Suprapubic skin (tissue), 4 donors: ENCODE measurements at places on chromosomes 12 and 14.

DNA sequence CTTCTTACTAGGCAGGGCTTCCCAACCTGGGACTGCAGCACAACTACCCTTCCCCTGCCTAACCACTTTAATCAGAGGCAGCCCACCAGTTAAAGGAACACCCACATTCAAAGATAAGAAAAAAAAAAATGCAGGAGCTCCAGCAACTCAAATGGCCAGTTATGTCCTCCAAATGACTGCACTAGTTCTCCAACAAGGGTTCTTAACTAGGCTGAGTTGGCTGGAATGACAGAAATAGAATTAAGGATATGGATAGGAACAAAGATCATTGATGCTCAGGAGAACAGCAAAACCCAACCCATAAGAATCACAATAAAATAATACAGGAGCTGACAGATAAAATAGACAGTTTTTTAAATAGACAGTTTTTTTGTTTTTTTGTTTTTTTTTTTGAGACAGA is 154.2 kb downstream of the PLCZ1 start:
- DNase-seq, result no peak

- no peak for DNase-seq
These were observed 89.1 kb upstream of the ZDHHC17 start for GRCh38 chr12:76674669-76675315.

- no peak for DNase-seq
These were observed 115.2 kb upstream of the ARHGAP5 start for GRCh38 chr14:31961896-31962295.

GRCh38 chr12:132500142-132500855 is 10.3 kb downstream of the FBRSL1 start:
- DNase-seq, result no peak

- no peak for DNase-seq
These were observed 69.0 kb downstream of the MVK start for GRCh38 chr12:109642506-109643132.

DNA sequence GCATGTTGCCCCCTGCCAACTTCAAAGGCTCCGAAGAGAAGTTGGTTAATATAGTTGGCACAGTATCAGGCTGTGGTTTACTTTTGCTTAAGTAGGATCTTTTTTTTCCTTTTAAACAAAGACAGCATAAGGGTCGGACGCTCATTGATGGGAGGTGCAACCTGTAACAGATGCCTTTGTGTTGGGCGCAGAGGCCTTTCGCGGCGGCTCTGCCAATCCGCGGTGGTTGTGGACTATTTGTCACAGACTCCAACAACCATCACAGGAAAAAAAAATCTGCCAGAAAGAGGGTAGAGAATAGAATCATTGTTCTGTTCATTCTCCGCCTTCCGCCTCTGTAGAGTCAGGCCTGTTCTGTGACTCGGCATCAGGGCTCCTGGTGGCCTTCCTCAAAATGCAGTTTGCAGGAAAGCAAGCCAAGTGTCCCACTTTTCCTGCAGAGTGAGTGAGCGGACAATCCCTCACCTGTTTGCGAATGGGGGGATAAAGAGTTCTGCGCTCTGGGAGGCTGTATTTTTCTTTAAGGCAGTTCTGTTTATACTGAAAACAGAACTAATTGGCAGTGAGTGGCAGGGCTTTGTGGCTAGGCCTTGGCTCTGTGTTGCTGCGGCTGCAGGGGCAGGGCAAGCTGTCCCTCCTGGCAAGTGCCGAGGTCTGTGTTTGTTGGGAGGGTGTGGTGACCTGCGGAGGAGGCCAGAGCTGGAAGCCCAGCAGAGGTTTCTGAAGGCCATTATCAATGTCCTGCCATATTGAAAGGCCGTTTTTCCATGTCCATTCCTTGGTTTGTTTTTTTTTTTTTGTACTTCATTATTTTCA is 83.0 kb upstream of the PIWIL1 start:
- no peak for DNase-seq

DNA sequence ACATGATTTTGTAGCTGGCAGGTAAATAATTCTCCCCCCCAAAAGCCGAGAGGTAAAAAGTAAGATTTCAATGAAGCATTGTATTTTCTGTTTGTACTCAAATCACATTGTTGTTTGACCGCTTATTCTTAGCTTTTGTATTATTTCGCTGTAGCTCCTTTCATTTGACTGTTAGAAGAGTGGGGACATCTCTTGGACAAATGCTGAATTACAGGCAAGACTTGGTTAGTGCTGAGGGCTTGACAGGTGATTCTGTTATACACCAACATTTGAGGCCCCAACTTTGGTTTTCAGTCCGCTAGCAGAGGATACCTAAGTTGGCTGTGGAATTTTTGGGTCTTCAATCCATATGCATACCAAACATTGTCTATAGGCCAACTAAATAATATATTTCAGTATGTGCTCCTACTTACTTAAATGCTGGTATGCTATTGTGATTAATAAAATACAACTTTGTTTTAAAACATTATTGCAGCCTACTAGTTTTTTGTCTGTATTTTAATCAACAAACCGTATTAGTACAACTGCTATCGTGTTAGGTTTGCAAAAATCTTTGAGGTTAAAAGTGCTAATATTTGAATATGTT is 102.2 kb downstream of the ERC1 start:
- DNase-seq, result no peak

- no peak for DNase-seq
These were observed 5.9 kb upstream of the GDF11 start for GRCh38 chr12:55736780-55737580.

GRCh38 chr14:79656056-79656455 is 555.2 kb downstream of the DIO2 start:
- no peak for DNase-seq

GRCh38 chr14:85853996-85854526 is 324.1 kb downstream of the FLRT2 start:
- no peak for DNase-seq

GRCh38 chr14:69010648-69011047 is 31.5 kb upstream of the ACTN1 start:
- no peak for DNase-seq

GRCh38 chr14:68664225-68664681 is 128.6 kb downstream of the ZFP36L1 start:
- no peak for DNase-seq

GRCh38 chr14:76510181-76510580 is 134.2 kb downstream of the ESRRB start:
- no peak for DNase-seq

DNA sequence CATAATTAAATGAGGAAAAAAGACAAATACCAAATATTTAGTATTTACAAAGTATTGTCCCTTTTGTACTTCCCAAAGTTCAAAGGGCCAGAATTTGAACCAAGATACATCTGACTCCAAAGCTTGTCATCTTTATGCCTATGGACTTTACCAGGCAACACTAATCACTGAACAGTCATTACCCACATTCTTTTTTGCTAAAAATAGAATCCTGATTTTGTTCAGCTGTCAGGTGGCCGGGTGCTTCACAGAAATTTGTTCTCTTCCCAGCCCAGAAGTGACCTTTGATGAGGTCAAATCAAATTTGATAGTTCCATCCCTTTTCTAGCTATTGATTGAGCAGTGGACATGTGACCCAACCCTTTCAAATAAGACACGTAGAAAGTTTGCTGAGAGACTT is 121.6 kb downstream of the LLPH start:
- no peak for DNase-seq

DNA sequence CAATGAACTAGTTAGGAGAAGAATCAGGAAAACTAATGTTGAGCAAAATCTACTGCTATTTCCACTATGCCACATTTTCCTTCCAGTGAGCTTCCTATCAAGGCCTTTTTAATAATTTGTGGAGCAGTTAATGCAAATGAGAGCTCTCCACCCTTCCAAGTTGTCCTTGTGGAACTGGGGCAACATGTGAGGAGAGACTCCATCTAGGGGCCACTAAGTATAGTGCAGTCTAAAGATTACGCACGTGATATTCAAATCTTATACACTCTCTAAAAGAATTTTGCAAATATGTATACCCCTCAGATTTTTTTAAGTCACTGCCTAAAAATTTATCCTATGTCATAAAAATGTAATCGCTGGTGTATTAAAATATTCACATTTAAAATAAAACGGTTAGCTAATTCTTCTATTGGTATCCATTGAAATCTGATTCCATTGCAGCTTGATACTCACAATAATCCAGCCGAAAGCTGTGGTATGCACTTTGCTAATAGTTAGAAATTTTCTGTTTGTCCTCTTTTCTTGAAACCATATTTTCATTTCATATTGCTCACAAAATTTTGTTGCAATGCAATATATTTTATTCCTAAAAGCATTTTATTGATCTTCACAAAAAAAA is 100.1 kb downstream of the PAH start:
- no peak for DNase-seq
